ENCODE measurements at places on chromosomes 5 and 9.

DNA sequence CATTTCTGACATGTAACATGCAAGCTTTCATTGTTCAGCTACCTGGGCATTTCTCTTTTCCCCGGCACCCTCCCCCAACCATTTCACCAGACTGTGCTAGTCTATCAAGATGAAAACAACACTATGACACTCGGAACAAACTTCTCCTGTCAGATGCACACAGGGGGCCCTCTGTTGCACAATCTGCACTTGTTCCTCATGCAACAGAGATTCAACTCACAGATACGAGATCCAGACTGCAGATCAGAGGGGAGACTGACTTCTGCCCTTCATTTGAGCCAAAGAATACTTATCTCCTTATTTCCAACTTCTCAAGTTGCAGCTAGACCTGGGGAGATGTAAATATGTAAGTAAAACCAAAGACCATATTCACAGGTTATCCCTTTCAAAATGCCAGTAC is 15.7 kb upstream of the FST start:
- DNase-seq = no peak

- no peak for DNase-seq
Measured at GRCh38 chr5:118070041-118070440, 918.3 kb downstream of the DTWD2 start.

DNA sequence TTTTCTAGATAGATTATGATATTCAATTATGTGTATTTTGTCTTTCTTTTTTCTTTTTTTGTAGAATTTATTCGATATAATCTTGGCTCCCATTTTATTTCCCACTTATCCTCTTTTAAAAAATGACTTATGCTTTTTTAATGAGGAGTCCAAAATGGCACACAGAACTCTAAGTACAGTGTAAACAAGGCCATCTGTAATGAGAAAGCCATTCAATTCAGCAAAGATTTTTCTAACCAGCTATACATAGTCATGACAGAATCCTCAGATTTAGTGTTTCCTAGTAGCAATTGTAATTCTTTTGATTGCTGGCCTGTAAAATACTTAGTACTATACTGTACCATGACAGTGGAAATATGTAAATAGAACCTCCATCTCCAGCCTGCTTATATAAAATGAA is 651.4 kb downstream of the RAB3C start:
- no peak for DNase-seq

GRCh38 chr5:18675041-18675440 is 1040.8 kb downstream of the TAF11L14 start:
- no peak for DNase-seq

DNA sequence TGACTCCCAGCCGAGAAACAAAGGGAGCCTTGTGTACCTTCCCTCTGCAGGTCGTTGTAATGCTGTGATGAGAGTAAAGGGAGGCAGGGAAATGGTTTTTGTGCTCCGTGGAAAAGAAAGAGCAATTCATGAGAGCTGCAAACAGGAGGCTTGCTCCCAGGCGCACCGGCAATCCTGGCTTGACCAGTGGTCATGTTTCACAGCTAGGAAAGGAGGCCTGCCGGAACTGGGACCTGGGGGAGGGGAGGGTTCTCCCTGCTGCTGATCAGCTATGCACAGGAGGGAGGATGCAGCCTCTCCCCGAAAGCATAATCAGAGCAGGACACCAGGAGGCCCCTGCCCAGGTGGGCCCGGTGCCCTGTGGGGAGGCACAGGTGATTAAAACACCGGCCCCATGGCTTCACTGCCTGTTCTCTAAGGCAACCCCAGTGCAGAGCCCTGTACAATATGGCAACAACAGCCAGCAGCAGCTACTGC is 131.3 kb downstream of the ZDHHC21 start:
- peak; percentile 2 for DNase-seq

DNA sequence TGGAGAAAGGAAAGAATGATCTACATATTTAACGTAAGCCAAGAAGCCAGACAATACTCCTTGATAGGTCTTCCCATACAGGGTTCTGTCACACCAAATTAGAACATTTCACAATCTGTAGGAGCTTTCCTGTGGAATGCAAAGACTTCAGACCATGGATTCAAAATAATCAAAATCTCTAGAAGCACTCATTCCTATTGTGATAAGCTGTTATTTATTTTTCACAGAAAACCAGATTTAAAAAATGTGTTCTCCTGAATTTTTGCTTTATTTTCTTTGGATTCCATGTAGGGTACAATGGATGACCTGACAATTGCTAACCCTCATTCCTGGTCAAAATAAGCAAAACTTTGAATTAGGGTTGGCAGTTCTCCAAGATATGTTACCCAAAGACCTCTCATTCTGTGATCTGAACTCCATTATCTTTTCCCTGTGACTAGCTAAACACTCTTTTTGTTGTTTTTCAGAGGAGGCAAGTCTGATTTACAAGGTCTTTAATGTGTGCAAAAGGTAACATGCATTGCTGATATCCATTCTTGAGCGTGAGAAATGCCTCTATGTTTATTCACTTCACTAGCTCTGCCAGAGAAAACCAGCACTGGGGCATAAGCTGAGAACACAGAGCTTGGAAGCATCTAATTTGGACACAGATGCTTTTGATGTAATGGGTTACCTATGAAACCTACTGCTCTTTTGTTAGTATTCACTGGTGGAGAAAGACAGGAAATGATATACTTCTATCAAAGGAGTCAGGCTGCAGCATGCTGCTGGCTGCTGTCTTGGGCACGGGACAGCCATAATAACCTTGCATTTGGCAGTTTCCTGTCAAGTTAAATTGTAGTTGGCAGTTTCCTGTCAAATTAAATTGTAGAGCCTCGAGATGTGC is 31.4 kb downstream of the ACTBL2 start:
- no peak for DNase-seq

DNA sequence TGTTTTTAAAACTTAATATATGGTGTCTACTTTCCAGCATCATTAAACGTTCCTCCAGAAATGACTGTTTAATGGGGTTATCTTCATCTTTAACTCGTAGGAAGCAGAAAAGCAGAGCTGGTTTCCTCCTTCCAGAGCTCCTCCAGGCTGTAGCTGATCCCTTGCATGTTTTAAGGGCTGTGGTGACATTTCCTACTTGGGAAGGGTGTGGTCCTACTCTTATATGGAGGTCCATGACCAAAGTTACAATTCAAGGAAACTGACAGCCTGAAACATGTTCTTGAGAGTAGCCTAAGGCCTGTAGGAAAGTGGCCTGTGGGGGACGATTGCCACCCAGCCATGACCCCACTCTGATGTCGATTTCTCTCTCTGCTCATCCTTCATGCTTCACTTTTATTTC is 297.1 kb downstream of the GADD45G start:
- DNase-seq = no peak

GRCh38 chr9:14935106-14935751 is 25.0 kb upstream of the FREM1 start:
- DNase-seq = no peak

- DNase-seq = no peak
Measured at GRCh38 chr5:135930949-135931295, 23.9 kb downstream of the LECT2 start.

DNA sequence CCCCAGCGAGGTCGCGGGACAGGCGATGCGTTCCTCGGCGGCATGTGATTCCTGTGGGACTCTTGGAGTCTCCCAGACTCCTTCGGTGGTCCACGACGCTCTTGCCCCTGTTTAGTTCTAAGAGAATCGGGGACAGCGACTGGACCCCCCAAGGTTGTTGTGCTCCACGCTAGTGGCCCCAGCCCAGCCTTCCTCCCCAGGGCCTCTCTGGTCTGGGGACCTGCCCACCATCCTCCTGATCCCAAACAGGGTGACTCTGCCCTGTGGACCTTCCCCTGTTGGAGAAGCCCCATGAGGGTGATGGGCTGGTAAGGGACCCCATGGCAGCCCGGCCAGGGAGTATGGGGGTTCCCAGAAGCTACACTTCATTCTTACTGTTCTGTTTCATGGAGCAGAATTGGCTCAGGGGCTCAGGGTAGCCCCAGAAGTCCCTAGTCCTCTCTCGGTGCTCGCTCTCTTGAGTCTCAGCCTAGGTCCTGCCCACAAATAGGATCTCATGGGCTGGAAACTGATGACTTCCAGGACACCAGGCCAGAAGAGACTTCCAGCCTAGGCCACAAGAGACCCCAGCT is 880 bp downstream of the CARD19 start:
- no peak for DNase-seq

GRCh38 chr5:71769287-71769686 is 50.2 kb downstream of the CARTPT start:
- no peak for DNase-seq

DNA sequence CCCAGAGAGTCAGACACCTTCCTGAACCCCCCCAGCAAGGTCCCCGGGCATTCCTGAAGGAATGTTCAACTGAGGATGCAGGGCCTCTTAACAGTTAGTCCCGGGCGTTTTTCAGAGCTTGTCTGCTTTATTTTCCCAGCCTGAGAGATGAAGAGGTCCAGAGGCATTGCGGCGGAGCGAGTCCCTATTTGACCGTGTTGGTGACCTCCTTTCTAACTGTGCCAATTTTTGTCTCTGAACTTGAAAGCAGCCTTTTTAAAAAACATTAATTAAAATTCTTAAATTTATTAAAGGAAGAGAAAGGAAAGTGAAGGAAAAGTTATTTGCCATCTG is 433 bp upstream of the PTAR1 start:
- peak; percentile 56 for DNase-seq

GRCh38 chr9:93058355-93059010 is at the start of gene SUSD3:
Gene SUSD3, plus strand, starts transcription at chr9:93058701. Its CDS starts 42 bp downstream, at chr9:93058743.
- DNase-seq = no peak

- DNase-seq = no peak
Measured at GRCh38 chr5:8253376-8253775, 384.4 kb downstream of the MTRR start.

DNA sequence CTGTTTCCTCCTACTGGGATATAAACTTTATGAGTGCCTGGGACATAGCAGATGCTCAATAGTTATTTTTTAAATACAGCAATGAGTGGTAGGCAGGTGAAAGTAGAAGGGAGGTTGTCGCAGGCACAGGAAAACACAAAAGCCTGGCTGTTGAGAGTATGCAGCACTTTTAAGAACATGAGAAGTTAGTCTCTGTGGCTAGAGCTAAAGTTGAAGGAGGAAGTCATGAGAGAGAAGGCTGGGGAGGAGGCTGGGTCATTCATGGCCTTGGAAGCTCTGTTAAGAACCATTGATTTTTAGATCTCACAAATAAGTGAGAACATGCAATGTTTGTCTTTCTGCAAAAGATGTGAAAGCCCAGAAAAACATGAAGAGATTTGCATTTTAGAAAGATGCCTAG is 126.7 kb downstream of the PRKACG start:
- no peak for DNase-seq

- DNase-seq = peak; percentile 44
Measured at GRCh38 chr9:6873857-6874256, 116.1 kb downstream of the KDM4C start.

GRCh38 chr9:133842721-133843227 is 104.6 kb upstream of the SARDH start:
- no peak for DNase-seq

GRCh38 chr5:158995694-158996173 is 104.0 kb downstream of the EBF1 start:
- no peak for DNase-seq

GRCh38 chr9:7055171-7055903 is 297.6 kb downstream of the KDM4C start:
- DNase-seq = no peak

DNA sequence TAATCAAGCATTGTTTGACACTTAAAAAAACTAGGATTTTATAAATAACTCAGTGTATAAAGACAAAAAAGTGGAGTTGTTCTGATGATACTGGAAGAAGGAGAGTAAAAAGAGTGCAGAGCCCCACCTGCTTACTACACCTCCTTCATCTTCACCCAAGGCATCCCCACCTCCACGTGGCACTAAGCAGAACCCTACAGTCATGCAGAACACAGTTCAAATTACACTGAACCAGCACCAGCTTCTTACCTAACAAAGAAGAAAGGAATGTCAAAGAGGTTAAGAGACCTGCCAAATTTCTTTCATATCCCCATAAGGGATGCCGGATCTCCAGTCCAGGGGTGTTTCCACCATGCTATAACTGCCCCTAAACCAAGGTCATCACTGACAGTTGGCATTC is 55.5 kb downstream of the PDE4D start:
- DNase-seq = no peak

DNA sequence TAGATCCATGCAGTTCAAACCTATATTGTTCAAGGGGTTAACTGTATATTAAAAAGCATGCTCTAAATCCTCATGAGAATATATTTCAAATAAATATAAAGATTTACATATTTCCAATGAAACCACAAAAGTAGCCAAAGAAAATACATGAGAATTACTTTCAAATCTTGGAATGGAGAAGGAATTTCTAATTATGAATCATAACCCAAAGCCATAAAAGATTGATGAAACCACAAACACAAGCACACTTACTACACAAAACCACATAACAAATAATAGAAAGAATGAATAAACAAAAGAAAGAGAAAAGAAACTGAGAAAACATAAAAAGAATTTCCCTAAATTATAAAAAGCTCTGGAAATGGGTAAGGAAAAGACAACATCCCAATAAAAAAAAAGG is 16.0 kb downstream of the ERP44 start:
- DNase-seq = no peak

DNA sequence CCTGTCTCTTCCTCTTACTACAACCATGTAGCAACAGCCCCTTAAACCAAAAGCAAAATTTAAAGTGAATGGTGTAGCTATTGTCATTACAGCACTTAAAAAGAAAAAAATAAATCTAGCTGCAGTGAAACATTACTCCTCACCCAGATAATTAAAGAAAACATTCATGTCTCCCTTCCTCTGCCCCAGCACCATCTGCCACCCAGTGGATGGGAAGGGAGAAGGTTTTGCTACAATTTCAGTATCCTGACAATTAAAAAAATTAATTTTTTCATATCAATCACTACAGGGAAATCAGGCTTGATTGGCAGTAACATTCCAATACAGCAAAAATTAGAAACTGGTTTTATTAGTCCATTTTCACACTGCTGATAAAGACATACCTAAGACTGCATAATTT is 147.4 kb upstream of the PUM3 start:
- no peak for DNase-seq

- no peak for DNase-seq
Measured at GRCh38 chr9:101566904-101567724, 27.7 kb downstream of the PPP3R2 start.
